ENCODE measurements at places on chromosomes 7 and 10.

GRCh38 chr7:136140469-136140868, 163.3 kb upstream of the MTPN start:
- H3K4me1 ChIP-seq: no peaks in the 10 kb centered on the region
- H3K27ac ChIP-seq: no peak overlapping the region
- DNase-seq: no peak
- no peaks in the 10 kb centered on the region for H3K27me3 ChIP-seq

- H3K27ac ChIP-seq: no peak overlapping the region
- no peaks in the 10 kb centered on the region for H3K4me1 ChIP-seq
- H3K4me3 ChIP-seq: no peak overlapping the region
- no peak for DNase-seq
- peaks cover 31% of the 10 kb centered on the region for H3K36me3 ChIP-seq
Measured at GRCh38 chr10:118310822-118311221, 31.3 kb downstream of the FAM204A start.

DNA sequence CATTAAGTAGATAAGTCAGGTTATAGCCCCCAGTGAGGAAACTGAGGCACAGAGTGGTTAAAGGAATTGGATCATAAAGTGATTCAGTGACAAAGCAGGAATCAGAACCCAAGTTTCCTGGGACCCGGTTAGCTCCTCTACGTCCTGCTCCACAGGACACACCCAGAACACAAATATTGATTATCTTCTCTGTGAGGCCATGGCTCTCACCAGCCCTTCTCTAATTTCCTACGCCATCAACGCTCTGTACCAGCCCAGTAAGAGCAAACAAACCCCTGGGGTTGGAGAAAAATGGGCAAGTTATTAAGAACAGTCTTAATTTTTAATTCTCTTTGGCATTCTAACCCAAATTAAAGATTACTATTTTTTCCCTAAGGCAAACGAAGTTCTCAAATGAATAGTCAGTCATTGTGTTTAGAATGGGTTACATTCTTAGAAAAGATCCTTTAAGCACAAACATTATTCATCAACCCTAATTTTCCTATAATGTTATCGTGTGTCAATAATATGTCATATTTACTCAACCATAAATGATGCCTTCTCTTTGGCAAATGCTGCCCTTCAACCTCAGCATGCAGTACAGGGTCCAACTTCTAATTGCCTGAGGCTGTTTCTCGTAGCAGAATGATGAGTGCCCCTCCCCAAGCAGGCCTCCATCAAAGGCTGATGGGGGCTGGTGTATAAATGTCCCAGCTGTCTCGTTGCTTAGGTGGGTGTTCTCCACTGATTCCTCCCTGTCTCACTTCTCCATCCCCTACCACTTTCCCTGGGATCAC, 25.4 kb upstream of the TM9SF3 start:
- no peak overlapping the region for H3K4me3 ChIP-seq
- H3K27me3 ChIP-seq: no peaks in the 10 kb centered on the region

DNA sequence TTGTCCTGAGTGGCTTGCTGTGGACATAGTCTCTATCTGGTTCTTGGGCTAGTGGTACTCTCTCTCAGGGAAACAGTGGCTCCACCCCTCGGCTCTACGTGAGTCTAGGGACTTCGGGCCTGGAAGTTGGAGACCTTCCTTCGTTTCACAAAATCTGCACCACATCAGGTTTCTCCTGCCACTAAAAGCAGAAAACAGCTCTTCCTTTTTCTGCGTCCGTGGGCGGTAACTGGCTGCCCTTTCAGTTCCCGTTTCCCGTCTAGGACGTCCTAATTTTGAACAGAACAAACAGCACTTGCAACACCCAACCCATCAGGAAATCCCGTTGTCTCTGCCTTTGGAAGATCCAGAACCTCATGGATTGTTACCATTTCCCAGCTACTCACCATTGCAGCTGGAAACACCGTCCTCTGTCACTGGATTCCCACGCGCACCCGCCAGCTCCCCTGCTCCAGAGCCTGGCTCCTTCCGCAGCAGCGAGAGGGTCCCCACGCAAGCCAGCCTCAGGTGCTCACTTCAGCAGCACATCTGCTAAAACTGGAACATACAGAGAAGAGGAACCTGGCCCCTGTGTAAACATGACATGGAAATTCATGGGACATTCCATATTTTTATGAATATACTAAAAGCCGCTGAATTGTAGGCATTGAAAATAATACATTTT, 311.4 kb upstream of the AKR1E2 start:
- no peaks in the 10 kb centered on the region for H3K36me3 ChIP-seq
- peak overlapping the region; percentile 2 for H3K27ac ChIP-seq
- no peaks in the 10 kb centered on the region for H3K27me3 ChIP-seq

DNA sequence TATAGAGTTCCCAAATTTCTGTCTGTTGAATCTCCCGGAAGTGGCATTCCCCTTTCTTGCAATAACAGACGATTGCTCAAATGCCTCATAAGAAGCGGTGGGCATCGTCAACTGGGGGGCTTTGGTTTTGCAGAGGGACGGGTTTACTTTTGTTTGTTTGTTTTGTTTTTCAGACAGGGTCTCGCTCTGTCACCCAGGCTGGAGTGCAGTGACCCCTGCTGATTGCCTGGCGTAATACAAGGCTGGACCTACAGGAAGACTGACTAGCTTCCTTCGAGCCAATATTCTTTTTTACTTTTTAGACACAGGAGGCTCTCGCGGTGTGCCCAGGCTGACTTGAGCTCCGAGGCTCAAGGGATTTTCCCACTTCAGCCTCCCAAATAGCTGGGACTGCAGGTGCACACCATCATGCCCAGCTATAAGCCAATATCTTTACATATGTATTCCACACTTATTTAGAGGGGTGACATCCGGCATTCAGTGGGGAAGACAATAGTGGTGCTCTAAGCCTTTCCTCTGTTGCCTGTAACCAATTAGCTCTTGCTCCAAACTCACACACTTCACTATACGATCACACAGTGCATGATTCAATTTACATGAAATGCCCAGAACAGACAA, 58.1 kb downstream of the FHIP2A start:
- no peaks in the 10 kb centered on the region for H3K36me3 ChIP-seq
- H3K27me3 ChIP-seq: no peaks in the 10 kb centered on the region
- no peak overlapping the region for H3K27ac ChIP-seq
- peaks cover 12% of the 10 kb centered on the region for H3K4me1 ChIP-seq

DNA sequence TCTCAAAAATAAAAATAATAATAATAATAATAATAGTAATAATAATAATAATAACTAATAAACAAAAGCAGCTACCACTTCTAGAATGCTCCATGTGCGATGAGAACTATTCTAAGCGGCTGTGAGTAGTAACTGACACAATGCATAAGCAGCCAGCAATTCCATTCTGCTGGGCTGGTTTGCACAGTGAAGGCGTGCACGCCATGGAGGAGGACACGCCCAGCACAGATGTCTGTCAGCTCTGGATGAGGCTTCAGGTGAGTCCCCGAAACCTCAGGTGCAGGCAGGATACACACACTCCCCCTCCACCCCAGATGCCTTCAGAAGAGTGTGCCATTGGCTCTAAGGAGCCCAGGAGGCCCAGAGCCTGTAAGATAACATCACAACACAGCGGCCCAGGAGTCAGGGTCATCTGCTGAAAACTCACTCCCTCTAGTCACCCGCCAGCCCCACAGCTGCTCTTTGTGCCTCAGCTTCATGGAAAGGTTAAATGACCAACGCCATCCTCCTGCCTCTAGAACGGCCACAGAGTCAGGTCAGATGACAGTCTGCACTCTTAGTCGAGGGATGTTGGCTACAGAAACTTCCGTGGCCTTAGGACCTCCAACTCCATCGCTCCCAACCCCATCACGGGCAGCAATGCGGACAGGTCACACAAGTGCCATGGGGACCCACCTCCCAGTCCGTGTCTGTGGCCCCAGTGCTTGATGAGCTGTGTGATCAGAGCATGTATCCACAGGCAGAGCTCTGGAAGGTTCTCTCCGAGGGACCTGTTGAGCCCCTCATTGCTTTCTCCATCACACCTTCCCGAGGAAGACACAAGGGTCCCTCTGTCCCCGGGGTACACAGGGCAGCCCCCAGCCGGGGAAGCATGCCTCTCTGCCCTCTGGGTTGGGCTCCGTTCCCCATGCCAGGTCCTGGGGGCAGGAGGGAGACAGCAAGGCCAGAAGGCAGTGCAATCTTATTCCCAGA, 103.9 kb downstream of the CTBP2 start:
- no peaks in the 10 kb centered on the region for H3K36me3 ChIP-seq
- no peak overlapping the region for H3K4me3 ChIP-seq
- H3K27ac ChIP-seq: no peak overlapping the region
- H3K4me1 ChIP-seq: peaks cover 19% of the 10 kb centered on the region
- no peak for DNase-seq

DNA sequence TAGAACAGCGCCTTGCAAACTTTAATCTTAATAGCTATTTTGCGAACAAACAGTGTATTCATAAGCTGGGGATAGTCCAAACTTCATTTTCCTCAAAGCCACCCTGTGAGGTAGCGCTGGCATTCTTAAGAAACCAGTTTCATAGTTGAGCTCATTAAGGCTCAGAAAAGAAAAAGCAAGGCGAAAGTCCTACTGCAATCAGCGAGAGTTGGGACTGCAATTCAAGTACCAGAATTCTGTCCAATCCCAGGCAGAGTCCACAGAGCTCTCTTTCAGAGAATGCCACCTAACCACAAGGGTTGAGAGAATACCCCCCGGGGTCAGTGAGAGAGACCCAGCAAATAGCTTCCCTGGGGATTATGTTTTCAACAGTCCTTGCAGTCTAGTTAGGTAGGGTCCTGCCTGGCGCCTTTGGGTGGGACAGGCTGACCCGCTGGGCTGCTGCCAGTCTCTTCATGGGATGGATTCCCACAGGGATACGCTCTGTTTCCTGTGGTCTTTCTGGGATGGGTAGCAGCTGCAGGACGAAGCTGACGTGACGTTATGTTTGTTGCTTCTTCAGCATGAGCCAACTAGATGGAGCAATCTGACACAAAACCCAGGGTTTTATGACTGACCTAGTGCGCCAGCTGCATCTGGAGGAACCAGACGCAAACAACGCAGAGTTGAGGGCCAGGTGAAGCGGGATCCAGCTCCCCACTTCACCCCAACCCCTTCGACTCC, 16.0 kb downstream of the BMPER start:
- no peaks in the 10 kb centered on the region for H3K4me1 ChIP-seq
- no peaks in the 10 kb centered on the region for H3K27me3 ChIP-seq
- no peak for DNase-seq
- H3K36me3 ChIP-seq: no peaks in the 10 kb centered on the region
- no peak overlapping the region for H3K27ac ChIP-seq
